ENCODE measurements at places on chromosomes 13 and 19.

GRCh38 chr13:114226088-114226487, 8.6 kb upstream of the CDC16 start:
- no peak for DNase-seq

DNA sequence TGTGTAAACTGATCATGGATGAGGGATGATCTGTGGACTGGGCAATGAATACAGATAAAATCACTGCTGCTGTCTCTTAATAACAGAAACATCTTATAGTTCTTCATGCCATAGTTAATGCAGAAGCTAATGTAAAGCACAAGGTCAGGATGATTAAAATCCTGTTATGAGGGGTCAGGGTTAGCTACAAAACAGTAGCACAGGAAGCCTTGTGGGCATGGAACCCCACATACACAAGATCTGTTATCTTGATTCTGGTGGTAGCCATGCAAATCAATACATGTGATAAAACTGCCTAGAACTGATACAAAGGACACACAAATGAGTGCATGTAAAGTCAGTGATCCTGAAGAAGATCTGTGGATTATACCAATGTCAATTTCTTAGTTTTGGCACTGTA, 96.4 kb downstream of the KLF12 start:
- no peak for DNase-seq

DNA sequence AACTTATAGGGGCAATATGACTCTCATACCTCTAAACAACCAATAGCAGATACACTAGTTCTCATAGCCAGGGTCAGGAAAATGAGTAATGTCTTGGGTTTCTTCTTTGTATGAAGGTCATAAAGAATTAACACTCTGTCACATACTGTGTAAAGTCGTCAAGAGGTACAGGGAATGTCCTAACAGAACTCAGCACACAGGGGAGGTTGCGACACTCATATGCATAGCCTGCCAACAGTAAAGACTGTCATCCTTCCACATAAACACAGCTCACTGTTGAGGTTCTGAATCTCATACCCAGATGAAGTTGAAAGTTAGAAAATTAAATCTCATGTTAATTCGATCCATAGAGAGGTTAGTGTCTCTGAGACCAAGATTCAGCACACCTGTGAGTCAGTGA, 34.2 kb upstream of the ZNF254 start:
- peak; percentile 59 for DNase-seq

DNA sequence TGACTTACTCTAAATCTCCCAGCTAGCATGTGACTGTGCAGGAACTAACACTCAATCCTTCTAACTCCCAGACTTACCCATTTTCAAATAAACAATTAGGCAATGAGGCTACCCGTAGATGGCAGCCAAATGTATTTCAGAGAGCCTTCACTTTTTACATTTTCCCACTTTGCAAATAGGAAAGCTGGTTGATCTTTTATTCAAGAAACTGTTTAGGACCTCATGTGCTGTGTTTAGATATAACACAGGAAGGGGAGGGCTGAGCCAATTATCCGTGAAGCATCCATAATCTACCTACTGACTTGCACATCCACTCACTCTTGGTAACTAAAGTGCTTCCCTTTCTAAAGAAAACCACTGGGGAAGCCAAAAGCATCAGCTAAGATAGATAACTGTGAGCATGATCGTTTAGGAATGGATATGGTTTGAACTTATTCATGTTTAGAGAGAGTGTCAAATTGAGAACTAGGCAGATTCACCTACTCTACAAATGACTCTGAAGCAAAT, 33.4 kb downstream of the MBNL2 start:
- peak; percentile 69 for DNase-seq

GRCh38 chr13:113784645-113785024, 25.6 kb downstream of the TMEM255B start:
- DNase-seq: no peak

GRCh38 chr19:43310221-43310620, 40.9 kb upstream of the PSG9 start:
- DNase-seq: no peak

DNA sequence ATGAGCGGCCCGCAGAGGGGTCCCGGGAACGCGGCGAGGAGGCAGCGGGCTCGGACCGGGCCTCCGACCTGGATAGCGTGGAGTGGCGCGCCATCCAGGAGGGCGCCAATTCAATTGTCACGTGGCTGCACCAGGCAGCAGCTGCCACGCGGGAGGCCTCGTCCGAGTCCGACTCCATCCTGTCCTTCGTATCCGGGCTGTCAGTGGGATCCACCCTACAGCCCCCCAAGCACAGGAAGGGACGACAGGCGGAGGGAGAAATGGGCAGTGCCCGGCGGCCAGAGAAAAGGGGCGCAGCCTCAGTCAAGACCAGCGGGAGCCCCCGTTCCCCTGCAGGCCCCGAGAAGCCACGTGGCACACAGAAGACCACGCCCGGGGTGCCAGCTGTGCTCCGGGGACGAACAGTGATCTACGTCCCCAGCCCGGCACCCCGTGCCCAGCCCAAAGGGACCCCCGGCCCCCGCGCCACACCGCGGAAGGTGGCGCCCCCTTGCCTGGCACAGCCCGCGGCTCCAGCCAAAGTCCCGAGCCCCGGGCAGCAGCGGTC, 10.7 kb downstream of the C19orf25 start:
- DNase-seq: no peak

- DNase-seq: peak; percentile 93
Observed at GRCh38 chr13:101649488-101650126, 197.1 kb downstream of the ITGBL1 start.

Data from fibroblast of villous mesenchyme (primary cell).